ENCODE measurements at places on chromosomes 4 and X.

- no peak for DNase-seq
Measured at GRCh38 chr4:100907465-100908454, 389.9 kb upstream of the EMCN start.

DNA sequence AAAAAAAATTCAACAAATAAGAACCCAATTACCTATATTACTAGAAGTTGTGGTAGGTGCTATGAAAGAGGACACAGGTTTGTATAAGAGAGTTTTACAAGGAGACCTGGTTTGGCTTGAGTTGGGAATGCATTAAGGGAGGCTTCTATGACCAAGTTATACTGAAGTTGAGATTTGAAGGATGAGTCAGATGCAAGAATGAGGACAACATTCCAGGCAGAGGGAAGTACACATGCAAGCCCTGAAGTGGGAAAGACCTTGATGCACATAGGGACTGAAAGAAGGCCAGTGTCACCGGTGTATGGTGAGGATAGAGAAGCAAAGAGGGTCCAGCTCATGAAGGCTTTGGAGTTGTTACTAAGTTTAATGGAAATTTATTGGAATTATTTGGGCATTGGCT is 52.2 kb downstream of the ANK2 start:
- DNase-seq, result no peak

DNA sequence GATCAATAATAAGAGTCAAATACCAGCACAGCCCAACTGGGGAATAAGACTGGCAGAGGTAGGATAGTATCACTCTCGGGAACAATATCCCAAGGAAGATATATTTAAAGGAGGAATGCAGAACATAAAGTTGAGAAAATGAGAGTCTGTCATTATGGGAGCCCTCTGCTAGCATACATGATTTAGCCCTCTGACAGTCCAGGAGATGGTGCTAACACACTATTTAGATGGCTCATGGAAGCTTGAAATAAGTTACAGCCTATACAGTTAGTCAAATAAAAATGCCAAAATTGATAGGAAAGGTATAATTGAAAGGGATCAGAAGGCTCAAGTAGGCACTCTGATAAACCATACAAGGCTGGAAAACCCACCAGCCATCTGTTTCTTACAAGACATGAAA is 201.0 kb upstream of the NEIL3 start:
- no peak for DNase-seq

GRCh38 chr4:62394766-62395165 is 1194.6 kb downstream of the ADGRL3 start:
- DNase-seq, result no peak

DNA sequence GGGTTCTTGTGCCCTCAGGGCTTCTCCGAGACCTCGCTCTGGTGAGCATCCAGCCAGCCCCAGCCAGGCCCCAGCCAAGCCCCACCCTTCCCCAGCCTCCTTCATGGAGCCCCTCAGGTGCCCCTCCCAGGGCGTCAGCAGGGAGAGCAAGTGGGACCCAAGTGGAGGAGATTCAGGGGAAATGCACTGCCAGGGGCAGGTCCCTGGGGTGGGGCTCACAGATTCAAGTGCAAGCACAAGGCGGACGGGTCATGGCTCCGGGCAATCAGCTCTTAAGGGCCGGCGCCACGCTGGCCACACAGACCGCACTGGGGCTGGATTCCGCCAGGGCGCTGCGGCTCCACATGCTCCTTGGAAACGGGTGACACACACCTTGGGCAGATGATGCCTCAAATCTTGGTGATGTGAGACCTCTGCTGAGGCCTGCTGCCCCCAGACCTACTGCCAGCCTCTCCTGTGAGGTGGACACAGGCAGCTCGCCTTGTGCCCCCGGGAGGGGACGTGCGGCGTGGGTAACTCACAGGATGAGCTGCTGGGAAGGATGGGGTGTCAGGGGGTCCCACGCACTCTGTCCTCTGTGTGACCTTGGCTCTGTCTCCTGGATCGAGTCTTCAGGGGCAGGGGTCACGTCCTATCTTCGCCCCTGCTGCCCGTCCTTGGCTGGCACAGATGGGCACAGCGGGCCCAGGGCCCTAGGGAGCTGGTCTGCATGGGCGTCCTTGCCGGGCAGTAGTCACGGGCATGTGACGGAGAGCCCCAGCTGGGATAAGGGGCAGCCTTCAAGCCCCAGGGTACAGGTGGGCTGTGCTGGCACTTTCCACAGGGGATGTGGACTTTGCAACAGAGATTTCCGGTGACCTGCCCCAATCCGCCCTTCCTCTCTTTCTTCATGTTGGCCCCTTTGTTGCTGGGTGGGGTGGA is 17.1 kb downstream of the NAT8L start:
- DNase-seq, result no peak

- DNase-seq, result no peak
Measured at GRCh38 chr4:40331961-40332360, 3.2 kb upstream of the CHRNA9 start.

DNA sequence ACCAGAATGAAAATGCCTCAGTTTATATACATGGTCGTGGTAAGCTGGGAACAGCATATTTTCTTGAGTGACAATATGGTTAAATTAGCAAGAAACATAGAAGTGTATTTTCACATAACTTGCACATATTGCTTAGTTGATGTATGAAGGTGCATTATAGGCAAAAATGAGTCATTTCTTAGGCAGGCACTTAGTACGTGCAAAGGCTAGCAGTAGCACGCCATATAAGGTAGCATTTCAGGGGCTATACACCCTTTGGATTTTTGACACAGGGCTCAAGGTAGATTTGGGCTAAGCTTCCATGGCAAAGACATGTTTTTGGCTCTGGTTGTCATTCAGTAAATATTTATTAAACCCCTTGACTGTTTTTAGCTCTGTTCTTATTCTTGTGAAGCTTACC is 33.1 kb downstream of the PCDH7 start:
- DNase-seq, result no peak

DNA sequence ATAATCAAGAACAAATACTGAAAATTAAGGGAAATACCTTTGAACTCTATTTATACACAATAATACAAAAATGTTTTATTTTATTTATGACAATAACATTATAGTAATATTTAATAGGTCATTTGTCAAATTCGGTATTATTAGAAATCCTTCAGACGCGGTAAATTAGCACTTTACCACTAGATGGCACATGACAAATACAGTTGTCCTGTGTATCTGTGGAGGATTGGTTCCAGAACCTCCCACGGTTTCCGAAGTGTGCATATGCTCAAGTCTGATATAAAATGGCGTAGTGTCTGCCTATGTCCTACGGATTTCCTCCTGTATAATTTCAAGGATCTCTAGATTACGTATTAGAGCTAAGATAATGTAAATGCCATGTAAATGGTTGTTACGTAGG is 8.1 kb upstream of the LINC00632 start:
- no peak for DNase-seq

DNA sequence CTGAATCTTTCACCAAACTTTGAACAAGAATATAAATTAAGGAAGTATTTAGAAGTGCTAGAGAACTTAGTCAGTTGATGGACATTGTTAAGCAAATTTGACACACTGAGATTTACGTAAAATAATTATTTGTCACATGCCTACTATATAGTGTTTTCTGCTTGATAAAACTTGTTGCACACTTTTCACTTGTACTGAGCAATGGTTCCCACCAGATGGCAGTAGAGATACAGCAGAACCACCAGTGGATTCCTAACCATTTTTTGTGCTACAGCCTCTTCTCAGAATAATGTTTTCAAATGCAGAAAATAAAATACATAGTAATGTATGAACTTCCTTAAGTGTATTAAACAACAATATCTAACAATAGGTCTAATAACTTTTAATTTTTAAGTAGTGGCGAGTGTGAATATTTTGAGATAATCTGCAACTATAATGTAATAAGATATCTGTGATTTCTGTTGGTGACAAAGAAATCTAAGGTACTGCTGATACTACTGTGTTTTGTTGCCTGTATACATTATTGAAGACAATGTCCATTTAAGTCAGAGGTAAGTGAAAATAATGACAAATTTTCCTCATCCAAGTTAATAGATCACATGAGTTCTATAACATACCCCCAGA is 81.2 kb downstream of the APOOL start:
- no peak for DNase-seq

- no peak for DNase-seq
Measured at GRCh38 chr4:1972414-1972813, 36.4 kb downstream of the NELFA start.

DNA sequence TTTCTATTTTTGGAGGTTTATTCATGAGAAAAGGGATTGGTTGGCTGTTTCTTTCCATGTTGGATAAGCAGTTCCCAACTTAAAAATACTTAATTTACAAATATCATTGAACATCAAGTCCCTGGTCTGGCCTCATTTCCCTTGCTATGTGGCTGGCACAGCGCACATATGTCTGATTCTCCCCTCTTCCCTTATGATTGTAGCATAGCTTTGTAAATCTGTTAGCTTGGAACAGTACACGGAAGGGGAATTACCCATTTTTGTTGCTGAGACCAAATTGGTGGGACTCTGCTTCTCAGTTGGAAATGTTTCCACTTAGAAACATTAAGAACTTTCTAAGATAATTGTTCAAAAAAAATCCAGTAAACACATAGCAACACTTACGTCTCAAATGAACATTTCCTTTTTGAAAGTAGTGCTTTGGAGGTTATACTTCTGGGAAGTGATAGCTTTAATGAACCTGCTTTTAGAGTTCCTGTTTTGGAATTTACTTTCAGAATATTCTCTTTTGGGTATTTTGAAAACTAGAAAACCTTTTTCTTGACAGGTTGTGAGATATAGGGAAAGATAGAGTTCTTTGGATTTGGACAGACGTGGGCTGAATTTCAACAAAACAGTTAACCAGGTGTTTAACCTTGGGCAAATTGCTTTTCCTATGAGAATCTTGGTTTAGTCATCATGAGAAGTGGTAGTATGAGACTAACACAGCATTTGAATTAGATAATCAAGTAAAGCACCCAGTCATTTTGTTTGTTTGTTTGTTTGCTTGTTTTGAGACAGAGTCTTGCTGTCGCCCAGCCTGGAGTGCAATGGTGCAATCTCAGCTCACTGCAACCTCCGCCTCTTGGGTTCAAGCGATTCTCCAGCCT is 47.3 kb downstream of the STIM2 start:
- DNase-seq, result no peak

DNA sequence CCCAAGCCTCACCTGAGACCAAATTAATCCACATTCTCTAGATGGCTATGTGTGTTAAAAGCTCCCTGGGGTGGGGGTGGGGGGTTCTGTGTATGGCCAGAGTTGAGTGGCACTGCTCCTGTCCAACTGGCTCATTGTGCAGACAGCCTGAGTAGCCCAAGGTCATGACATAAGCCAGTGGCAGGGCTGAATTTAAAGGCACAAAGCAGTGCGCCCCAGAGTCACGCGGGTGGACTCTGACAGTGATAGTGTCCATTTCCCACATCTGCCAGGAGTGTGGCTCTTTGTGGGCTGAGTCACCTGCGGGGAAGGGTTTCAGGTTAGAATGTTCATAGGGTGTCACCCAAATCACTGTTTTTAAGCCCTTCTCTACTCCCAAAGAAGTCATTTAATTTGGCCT is 45.4 kb downstream of the SCD5 start:
- no peak for DNase-seq

DNA sequence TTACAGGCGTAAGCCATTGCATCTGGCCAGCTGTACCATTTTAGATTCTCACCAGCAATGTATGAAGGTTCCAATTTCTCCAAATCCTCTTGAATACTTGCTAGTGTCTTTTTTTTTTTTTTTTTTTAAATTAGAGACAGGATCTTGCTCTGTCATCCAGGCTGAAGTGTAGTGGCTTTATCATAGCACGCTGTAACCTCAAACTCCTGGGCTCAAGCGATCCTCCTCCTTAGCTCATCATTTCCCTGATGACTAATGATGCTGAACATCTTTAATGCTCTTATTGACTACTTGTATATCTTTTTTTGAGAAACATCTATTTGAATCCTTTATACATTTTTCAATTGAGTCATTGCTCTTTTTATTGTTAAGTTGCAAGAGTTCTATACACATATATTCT is 40.3 kb downstream of the HDAC8 start:
- DNase-seq, result no peak

GRCh38 chr4:17515445-17516407 is 761 bp downstream of the CLRN2 start:
- no peak for DNase-seq

DNA sequence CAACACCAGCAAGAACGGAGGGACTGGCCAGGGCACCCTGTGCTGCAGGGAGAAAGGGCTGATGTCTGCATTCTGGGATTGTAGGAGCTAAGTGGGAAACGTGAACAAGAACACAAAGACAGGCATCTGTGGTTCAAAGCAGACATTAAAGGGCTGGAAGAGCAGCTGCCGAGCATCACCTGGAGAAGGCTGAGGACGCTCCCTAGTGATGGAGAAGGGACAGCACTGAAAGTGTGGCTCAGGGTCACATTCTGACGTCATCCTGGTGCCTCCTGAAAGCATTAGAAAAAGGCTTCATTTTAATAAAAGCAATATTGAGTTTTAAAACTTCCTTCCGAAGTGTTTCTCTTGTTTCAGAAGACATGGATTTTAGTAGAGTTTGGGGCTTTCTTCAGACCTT is 62.3 kb downstream of the CLDN22 start:
- no peak for DNase-seq

DNA sequence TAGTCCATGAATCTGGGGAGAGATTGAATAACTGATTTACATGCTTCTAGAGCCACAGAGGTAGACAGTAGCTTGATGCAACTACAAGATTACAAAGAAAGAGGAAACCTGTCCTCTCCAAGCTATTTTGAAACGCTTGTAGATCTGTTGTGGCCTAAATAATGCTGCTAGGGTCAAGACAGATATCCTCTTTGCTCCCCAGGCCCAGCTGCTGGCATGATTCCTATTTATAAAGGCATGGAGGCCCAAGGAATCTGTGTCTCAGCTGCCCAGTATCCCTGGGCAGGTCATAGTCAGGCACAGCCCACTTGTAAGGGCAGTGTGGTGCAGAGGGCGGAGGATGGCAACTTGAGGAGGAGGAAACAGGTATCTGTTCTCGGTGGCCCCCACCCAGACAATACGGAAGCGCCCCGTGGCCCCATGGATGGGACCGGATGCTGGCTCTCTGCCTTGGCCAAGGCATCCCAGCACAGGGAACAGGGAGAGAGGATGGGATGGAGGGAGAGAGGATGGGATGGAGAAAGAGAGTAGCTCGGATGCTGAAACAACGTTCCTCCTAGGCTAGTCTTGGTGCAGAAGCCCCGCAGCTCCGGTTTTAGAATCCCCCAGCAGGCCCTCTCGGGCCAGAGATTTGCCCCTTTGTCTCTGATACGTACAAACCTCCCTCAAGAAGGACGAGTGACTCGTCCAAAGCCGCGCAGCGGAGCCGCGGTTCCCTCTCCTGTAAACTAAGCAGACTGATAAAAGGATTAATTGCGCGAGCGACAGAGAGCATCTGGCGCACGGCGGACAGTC is 767 bp upstream of the SMIM20 start:
- DNase-seq, result peak; percentile 2

DNA sequence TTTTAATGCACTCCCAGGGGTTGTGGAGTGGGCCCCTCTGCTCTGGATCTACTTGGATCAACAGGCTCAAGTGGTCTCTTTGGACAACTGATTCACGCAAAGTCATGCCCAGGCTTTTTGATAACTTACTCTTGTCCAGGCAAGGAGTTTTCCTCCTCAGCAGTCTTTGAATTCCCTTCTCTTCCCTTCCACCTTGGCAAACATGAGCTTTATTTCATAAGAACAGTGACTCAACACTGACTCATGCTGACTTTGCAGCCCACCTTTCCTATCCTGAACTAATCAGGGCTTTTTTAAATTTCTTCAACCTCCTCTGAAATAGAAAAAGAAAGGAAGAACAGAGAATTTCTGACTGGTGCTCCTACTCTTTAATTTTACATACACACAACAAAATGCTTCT is 132.1 kb upstream of the LDB2 start:
- DNase-seq, result no peak

GRCh38 chr4:47391256-47391655 is 72.2 kb downstream of the COMMD8 start:
- DNase-seq, result no peak
